ENCODE measurements at places on chromosomes 6 and 20. TPM values are rescaled to one million over a fixed set of nuclear protein-coding genes. Genes with fewer than 3 reads are reported as not detected.
A peak's percentile ranks its signal among the peaks of the same experiment; 100 is the strongest.

GRCh38 chr20:45189861-45190260 lies 15.2 kb downstream of the PI3 start:
- no peak for DNase-seq

DNA sequence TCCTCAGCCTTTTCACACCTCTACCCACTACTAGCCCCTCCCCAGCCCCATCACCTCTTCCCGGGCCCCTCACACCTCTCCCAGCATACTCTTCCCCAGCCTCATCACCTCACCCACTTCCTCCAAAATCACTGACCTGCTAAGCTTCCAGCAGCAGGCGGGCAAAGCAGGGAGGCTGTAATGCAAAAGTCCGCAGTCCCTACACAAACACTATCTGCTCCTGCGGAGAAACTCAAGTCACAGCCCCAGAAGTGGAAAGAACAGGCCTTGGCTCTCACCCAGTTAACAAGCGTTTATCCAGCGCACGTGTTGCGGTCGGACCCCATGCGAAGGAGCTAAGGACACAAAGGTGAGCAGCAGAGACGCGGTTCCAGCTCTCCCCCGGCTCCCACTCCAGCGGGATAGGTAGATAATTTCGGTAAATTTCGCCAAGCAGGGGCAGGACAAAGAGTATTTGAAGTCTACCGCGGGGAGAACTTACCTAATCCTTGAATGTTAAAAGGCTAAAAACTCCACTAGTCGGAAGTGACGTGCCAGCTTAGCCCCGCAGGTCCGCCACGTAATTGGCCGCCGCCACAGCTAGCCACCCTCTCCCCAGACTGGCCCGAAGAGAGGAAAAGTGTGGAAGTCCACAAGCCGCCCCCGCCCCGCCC lies 728 bp upstream of the TRIM39 start:
- no peak for DNase-seq

Gene ADGRF5
- total RNA-seq: 0.75 TPM

Gene MMUT
- total RNA-seq: 3.7 TPM

Gene BMP7
- not detected for total RNA-seq

DNA sequence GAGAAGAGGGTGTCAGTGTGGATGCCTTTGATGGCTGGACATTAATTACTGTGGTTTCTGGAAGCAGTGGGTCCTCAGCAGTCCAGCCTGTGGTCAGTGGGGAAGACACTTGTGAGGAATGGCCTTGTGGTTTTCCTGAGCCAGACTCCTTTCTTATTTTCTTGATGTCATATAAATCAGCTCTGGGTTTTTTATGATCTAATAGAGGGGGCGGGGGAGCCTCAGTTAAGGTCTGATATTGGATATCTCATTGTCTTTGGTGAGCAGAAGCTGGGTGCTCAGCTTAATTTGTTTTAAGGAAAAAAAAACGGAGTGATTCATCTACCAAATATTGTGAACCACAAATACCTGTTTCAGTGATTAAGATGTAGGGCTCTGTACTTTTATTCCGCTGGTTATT lies 62.1 kb downstream of the OTOR start:
- DNase-seq: peak; percentile 52

GRCh38 chr6:114342086-114342825 lies 567 bp downstream of the HS3ST5 start:
- peak; percentile 35 for DNase-seq

Gene HBS1L
- 53.2 TPM for total RNA-seq

GRCh38 chr20:50449738-50450492 lies 60.3 kb upstream of the PTPN1 start:
- DNase-seq: no peak

- no peak for DNase-seq
These were observed 55.2 kb upstream of the RNF24 start for GRCh38 chr20:4070323-4071177.

GRCh38 chr6:91088515-91088914 lies 501.6 kb upstream of the MAP3K7 start:
- DNase-seq: no peak

DNA sequence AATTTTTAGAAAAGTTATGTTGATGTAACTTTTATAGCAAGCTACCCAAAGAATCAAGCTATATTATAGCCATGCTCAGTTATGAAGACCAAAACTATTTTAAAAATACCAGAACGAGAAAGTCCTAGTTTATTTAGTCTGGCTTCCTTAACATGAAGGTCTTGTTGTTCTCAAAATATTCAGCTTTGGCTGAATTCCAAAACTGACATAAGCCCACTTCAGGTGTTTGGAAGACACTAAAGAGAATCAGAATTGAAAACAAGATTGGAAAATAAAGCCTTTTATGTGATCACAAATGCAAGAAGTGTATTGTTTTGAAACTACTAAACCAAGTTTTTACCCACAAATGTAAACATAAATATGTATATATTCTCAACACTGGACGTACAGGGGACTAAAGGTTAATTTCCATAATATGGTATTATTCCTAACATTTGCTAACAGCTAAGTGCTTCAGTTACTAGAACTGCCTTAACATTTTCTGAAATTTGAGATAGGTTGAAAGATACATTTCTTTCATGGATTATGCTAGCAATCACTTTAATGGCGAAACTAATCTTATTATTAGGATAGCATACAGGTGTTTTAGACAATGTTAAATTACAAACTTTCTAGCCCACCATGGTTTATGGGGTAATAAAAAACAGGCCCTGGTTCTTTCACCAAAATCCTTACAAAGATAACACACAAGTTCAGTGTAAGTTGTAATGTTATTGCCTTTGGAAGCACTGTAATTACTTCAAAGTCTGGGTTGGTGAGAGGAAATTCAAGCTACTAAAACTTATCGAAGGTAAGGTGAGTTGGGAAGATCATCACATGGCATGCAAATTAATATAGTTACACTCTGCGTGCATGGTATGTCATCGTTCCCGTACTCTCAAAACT lies 1.6 kb downstream of the MAP3K5 start:
- DNase-seq: no peak

DNA sequence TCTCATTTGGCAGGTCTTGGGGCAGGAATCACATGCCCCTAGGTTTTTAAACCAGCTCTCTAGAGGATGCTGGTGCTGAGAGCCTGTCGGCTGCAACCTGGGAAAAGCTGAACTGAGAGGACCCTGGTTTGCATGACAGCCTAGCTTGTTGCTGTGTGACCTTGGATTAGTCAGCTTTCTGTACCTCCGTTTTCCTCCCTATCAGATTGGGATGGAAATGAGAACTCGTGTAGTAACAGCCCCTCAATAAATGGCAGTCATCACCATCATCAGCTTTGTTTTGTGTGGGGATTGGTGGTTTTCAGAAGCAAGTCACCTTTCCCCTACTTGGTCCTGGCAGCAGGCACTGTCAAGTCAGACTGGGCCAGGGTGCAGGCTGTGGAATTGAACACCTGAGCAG lies 75.2 kb upstream of the MYL9 start:
- no peak for DNase-seq

DNA sequence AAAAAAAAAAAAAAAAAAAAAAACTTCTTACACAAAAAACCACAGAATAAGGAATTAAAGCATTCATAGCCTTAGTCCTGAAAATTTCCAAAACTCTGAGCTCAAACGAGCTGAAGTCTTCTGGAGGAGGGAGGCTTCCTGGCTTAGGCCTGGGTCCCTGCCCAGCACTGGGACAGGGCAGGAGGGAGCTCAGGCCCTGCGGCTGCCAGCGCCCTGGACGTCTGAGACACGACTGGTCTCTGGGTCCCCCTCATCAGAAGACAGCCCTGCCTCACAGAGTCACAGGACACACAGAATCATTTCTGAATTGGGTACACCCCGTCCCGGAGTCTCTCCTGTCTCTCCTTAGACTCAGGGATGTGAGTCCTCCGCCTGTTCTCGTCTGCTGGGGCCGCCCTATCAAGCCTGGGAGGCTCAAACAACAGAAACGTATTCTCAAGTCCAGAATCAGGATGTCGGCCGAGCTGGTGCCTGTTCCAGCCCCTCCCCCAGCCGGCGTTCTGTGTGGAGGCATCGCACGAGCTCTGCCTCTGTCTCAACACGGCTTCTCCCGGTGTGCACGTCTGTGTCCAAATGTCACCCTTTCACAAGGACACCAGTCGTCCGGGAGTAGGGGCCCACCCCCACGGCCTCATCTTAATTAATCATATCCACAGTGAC lies 39.4 kb downstream of the ZBTB46 start:
- no peak for DNase-seq

Gene RBL1
- 17.3 TPM for total RNA-seq

GRCh38 chr20:58094698-58095097 lies 133.8 kb downstream of the ANKRD60 start:
- DNase-seq: no peak

- no peak for DNase-seq
These were observed 18.5 kb downstream of the NINL start for GRCh38 chr20:25566821-25567220.

Gene FOXF2
- total RNA-seq: not detected

Gene BACH2
- 7.0 TPM for total RNA-seq

GRCh38 chr6:27031302-27031701 lies 216.2 kb upstream of the PRSS16 start:
- DNase-seq: peak; percentile 65

DNA sequence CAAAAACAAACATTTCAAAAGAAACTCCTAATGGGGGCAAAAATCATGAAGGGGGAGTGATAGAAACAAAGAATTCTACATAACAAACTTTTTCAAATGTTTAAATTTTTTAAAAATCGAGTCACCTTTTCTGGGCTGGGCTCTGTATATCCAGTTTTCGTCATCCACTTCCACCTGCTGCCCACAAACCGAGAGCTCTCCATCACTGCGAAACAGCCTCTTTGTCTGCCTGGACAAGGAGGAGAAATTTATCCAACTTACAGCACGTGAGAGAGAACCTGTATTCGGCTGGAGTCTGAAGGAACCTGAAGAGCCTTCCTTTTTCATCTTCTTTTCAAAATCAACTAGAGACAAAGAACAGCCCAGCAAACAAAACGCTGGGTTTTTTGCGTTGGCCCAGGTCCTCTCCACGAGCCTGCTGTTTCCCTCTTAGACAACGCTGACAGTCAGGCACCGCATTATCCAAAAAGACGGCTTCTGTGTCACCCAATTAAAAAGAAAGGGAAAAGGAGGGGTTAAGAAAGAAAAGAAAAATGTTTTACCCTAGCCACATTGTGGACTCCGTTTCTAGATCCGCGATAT lies 72.4 kb upstream of the NHSL1 start:
- DNase-seq: no peak

DNA sequence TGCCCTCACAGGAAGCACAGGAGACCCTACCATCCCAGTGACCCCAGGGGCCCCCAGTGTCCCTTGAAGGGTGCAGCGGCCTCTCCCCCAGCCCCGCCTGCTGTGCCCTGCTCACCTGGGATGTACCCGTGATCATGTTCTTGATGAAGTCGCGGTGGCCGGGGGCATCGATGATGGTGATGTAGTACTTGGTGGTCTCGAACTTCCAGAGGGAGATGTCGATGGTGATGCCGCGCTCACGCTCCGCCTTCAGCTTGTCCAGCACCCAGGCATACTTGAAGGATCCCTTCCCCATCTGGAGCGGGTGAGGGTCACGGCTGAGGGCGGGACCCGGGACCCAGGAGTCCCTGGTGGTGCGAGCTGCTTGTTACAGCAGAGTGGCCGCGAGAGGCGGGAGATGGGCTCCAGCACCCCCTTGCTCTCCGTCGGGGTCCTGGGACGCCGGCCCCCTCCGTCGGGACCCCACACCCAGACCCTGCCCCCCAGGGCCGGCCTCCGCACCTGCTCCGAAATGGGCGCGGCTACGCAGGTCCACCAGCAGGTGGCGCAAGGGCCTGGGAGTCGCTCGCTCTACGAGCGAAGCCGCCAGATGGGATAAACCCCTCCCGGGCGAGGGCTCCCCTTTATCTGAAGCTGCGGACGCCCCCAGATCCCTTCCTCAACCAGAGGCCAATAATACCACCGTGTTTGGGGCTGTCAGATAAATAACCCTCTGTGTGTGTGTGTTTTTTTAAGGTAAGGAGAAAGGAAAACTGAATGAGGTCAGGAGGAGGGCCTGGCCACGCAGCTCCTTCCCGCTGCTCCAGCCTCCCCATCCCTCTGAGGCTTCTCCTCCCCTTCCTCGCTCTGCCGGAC lies 2.9 kb downstream of the EEF1A2 start:
- DNase-seq: peak; percentile 51

- DNase-seq: peak; percentile 82
These were observed 100.0 kb downstream of the NOL4L start for GRCh38 chr20:32484958-32485769.

GRCh38 chr20:37991908-37992307 lies 41.3 kb downstream of the TTI1 start:
- no peak for DNase-seq

- no peak for DNase-seq
These were observed 46.8 kb downstream of the CTCFL start for GRCh38 chr20:57478176-57478575.

Gene MLN
- not detected for total RNA-seq

- peak; percentile 93 for DNase-seq
These were observed 92.1 kb downstream of the TASP1 start for GRCh38 chr20:13546497-13547131.

DNA sequence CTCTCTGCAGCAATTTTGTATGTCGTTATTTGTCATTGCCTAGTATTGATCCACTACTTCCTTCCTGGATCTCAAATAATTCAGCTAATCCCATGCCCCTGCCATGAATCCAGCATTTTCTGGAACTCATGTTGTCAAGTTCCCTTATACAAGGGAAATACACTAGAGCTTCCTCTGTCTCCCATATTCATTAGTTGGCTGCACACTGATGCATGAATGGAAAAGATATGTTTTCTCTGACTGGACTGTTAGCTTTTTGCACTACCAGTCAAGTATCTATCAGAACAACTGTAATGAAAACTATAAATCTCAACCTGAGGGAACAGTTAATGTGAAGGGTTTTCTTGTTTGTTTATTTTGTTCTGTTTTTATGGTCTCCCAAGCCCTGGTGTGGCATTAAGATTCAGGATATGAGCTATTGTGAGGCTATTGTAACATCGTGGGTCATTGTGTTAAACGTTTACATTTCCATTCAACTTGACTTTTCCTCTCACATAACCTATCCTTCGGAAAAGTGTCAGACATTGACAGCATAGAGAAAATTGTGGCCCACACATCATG lies 102.5 kb upstream of the FAM8A1 start:
- no peak for DNase-seq

Gene SLC17A2
- total RNA-seq: not detected

Gene TASP1
- total RNA-seq: 10.7 TPM

DNA sequence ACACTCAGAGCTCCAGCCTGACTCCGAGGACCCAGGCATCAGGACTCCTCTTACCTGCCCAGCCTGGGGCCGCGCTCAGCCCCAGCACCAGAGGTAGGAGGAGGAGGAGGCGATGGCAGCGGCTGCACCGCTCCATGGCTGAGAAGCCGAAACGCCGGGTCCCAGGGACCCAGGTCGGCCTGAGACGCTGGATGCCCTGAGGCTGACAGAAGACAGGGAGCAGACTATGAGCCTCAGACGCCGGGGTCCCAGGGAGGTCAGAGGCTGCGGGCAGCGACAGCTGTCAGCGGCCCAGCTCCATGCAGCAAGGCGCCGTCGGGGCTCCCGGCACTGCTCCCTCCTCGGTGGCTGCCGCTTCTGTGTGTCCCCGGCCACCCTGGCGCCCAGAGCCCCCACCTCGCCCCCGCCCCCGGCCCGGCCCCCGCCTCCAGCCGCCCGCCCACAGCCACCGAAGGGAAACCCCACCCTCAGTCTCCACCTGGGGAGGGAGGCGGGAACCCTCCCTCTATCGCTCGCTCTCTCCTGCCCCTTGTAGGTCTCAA lies at the start of gene COL11A2:
TSS of gene COL11A2 (minus strand) at position 363 of the 542 bp plus-strand sequence. CDS start at position 136, 227 bp downstream.
- no peak for DNase-seq

Gene VNN1
- total RNA-seq: 0.12 TPM
